ENCODE measurements at places on chromosomes 6 and 20. TPM values are rescaled to one million over a fixed set of nuclear protein-coding genes. Genes with fewer than 3 reads are reported as not detected.

The HLA-DPB1 gene
- 50.8 TPM for polyA plus RNA-seq

The GNMT gene
- 4.4 TPM for polyA plus RNA-seq

The IP6K3 gene
- polyA plus RNA-seq = 0.44 TPM

The ATP9A gene
- 3.9 TPM for polyA plus RNA-seq

The EPPIN gene
- not detected for polyA plus RNA-seq
